ENCODE measurements at places on chromosomes 4 and X.

GRCh38 chrX:31298916-31299315 lies 227.1 kb upstream of the FTHL17 start:
- DNase-seq, result no peak

GRCh38 chr4:150579551-150580234 lies 2.3 kb upstream of the MAB21L2 start:
- DNase-seq, result no peak

GRCh38 chr4:174993916-174994315 lies 75.8 kb downstream of the ADAM29 start:
- no peak for DNase-seq

GRCh38 chrX:39170464-39170863 lies 369.2 kb downstream of the MID1IP1 start:
- DNase-seq, result no peak

Measured in C1 segment of cervical spinal cord (tissue), 14 donors.